ENCODE measurements at places on chromosomes 1 and 21. TPM values are rescaled to one million over a fixed set of nuclear protein-coding genes. Genes with fewer than 3 reads are reported as not detected.

DNA sequence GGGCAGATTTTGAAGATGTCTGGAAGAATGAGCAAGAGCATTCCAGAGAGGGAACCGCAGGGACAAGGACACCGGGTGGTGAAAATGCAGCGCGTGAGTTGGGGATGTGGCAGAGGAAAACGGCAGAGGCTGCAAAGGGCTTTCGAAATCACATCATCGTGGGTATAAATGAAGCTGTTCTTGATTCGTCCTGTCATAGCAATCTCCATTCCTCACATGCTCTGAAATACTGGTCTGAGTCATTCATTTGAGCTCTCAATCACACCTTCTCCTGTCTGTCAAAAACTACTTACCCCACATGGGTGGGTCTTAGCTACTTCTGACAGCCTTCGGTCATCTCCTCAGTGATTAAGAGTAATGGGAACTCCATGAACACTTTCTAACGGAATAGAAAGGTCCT lies 81.5 kb downstream of the ERG start:
- H3K4me3 ChIP-seq, result no peak overlapping the region
- no peaks in the 10 kb centered on the region for H3K4me1 ChIP-seq
- no peak for DNase-seq

The NTMT2 gene
- not detected for total RNA-seq

- H3K36me3 ChIP-seq, result no peaks in the 10 kb centered on the region
- peaks cover 3% of the 10 kb centered on the region for H3K4me1 ChIP-seq
- H3K27ac ChIP-seq, result peak within 1 kb of the TSS; percentile 46
- peak; percentile 96 for DNase-seq
- peak within 1 kb of the TSS; percentile 68 for H3K4me3 ChIP-seq
- H3K27me3 ChIP-seq, result no peaks in the 10 kb centered on the region
Measured at GRCh38 chr1:1013105-1013921, at the start of gene ISG15. Gene ISG15 (plus strand): TSS chr1:1013497. CDS start chr1:1013574, 77 bp downstream.

DNA sequence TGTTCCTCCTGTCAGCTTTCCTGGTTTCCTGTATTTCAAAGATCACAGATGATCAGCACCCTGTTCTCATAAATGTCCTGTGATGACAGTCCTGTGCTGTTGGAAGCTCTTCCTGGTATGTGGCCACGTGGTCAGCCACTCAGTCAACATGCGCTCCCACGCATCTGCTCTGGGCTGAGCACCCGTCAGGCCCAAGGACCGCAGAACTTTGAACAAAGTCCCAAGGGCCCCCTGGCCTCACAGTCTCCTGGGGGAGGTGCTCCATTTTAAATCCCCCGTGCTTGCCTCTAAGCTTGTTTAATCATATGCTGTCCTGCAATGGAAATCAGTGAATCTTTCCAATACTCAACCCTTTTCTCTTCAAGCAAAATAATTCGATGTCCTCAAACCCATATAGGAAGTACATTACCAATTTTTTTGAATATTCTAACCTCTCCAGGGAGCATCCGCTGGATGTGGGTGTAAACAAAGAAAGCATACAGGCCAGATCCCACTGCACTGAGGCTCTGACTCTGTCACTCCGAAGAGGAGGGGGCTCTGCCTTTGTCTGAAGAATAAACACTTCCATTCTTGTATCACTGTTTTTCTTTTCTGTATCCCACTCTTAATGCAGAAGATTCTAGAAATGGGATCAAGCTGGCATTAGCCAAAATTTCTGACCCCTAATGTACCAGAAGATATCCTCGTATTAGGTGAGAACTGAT lies 250.3 kb downstream of the SDCCAG8 start:
- H3K27ac ChIP-seq, result no peak overlapping the region
- H3K27me3 ChIP-seq, result no peaks in the 10 kb centered on the region
- H3K4me1 ChIP-seq, result no peaks in the 10 kb centered on the region

The LAPTM5 gene
- 58.7 TPM for total RNA-seq

The FASLG gene
- total RNA-seq, result 0.34 TPM

DNA sequence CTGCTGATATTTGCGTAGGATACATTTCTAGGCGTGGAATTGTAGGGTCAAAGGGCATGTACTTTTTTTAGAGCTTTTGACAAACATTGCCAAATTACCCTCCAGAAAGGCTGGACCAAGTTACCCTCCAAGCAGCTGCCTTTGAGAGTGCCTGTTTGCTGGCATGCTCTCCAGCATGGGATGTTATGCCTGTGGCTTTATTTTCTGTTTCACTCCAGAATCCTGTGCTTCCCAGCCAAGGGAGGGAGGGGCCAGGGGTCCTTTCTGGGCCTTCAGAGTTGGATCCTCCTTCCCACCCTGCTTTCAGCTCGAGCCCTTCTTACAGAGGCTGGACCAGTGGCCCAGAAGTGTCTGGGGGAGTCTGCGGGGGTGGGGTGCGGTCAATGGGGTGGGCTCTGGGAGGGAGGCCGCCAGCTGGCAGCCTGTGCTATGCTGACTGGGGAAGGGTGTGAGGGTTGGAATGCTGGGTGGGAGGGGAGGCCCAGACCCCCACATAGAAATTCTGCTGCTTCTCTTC lies 81.2 kb downstream of the EPHB2 start:
- no peak overlapping the region for H3K4me3 ChIP-seq
- DNase-seq, result peak; percentile 61

- no peaks in the 10 kb centered on the region for H3K27me3 ChIP-seq
- peaks cover 8% of the 10 kb centered on the region for H3K36me3 ChIP-seq
- no peak overlapping the region for H3K27ac ChIP-seq
- H3K4me3 ChIP-seq, result no peak overlapping the region
- no peaks in the 10 kb centered on the region for H3K4me1 ChIP-seq
- no peak for DNase-seq
Measured at GRCh38 chr1:20891091-20891490, 104.0 kb upstream of the HP1BP3 start.

The BSDC1 gene
- 58.7 TPM for total RNA-seq

DNA sequence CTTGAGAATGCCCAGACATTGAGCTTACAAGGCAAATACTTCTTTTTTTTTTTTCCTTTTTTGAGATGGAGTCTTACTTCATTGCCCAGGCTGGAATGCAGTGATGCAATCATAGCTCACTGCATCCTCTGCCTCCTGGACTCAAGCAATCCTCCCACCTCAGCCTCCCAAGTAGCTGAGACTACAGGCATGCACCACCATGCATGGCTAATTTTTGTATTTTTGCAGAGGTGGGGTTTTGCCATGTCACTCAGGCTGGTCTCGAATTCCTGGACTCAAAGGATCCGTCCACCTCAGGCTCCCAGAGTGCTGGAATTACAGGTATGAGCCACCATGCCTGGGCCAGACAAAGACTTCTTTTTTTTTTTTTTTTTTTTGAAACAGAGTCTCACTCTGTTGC lies 79.1 kb downstream of the NUP210L start:
- no peaks in the 10 kb centered on the region for H3K27me3 ChIP-seq
- DNase-seq, result no peak
- no peaks in the 10 kb centered on the region for H3K4me1 ChIP-seq
- H3K36me3 ChIP-seq, result no peaks in the 10 kb centered on the region

The SMPDL3B gene
- 16.5 TPM for total RNA-seq

The KRTAP11-1 gene
- not detected for total RNA-seq

DNA sequence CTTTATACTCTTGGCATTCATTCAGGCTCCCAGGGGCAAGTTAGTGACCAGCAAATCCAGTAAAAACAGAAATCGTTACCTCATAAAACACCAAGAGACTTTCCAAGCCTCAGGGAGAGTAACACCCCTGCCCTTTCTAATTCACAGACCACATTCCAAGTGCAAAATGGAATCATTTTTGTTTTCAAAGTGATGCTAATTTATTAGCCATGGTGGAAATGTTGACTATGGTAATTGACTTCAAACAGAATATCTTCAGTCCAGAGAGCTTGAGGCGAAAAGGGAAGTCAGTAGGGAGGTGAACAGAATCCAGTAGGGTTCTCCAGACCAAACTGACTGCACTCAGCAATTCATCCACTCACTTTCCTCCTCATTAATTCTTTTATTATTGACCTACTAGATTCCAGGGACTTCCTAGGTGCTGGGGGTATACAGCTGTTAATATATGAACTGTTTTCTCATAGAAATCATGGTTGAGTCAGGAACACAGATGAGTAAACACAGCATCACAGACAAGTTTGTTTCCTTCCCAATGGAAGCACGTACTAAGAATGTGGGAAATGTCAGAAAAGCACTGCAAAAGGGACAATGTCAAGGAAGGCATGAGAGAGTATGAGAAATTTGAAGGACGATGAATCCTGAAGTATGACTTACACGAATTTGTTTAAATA lies 388.5 kb upstream of the C1orf87 start:
- DNase-seq, result no peak
- no peaks in the 10 kb centered on the region for H3K27me3 ChIP-seq
- no peak overlapping the region for H3K4me3 ChIP-seq
- no peaks in the 10 kb centered on the region for H3K4me1 ChIP-seq

DNA sequence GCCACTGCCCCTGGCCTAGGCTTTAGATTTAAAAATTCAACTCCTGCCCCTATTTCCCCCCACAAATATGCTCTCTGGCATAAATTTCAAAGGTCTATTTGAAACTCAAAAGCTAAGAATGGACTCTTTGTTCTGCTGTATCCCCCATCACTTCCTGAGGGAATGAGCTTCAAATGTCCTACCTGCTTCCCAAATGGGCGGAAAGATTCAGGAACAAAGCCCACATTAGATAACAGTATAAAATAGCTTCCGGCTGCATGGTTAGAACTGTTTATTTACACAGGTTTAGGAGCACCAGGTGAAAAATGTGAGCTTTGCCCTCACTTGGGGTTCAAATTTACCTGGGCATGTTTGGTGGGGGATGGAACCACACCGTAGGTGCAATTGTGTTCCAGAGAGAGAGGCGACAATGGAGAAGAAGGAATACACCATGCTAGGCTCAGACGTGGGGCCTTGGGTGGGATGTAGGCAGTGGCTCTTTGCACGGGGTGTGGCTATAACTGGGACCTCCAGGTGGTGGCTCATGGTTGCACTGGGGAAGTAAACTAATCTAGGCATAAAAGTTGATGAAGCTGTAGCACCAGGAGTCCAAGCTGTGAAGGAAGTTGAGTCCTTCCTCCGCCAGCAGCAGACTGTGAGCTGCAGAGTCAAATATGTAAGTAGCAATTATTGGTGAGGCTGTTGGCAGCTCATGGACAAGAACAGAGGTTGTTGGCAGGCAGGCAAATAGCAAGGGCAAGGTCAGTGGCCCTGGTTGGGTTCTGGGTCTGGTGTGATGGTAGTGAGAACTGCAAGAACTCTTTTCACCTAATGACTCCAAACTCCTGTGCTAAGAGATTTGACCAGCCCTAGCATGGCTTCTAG lies 41.5 kb upstream of the SRSF10 start:
- no peak overlapping the region for H3K4me3 ChIP-seq
- H3K36me3 ChIP-seq, result no peaks in the 10 kb centered on the region
- H3K4me1 ChIP-seq, result peaks cover 9% of the 10 kb centered on the region
- no peaks in the 10 kb centered on the region for H3K27me3 ChIP-seq

The TEX50 gene
- not detected for total RNA-seq

- H3K4me3 ChIP-seq, result peak overlapping the region; percentile 2
- peaks cover 7% of the 10 kb centered on the region for H3K4me1 ChIP-seq
- peaks cover 1% of the 10 kb centered on the region for H3K36me3 ChIP-seq
- H3K27ac ChIP-seq, result no peak overlapping the region
- H3K27me3 ChIP-seq, result no peaks in the 10 kb centered on the region
Measured at GRCh38 chr1:6026095-6026809, 19.4 kb upstream of the KCNAB2 start.

The NUDT17 gene
- total RNA-seq, result 3.9 TPM

DNA sequence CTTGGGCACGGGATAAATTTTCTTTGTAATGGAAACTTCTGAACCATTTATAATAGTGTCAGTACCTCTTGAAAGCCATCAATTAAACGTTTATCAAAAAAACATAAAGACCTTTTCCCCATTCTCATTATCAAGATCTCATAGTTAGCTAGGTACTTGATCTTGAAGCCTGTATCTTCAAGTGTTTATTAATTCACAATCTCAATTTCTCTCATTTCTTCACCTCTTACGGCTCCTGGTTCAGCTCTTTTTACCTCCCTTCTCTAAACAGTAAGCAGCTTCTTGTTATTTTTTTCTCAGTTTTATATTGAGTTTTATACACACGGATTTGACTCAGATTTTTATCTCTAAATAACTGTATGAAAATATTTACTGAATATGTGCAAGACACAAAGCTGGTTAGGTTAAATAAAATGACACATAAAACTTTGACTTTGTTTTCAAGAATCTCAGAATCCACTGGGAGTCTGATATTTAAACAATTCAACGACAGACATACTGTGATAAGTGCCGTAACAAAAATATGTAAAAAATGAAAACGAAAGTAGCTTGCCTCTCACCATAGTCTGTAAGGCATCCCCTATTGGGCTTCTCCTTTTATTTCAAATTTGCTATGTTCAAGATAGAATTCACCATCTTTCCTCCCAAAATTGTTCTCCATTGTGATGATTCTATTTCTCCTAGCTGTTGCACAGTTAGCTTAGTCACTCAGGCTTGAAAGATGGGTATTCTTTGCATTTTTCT lies 411.6 kb upstream of the ZRANB2 start:
- H3K36me3 ChIP-seq, result no peaks in the 10 kb centered on the region
- DNase-seq, result no peak
- H3K27ac ChIP-seq, result no peak overlapping the region
- no peak overlapping the region for H3K4me3 ChIP-seq
- H3K4me1 ChIP-seq, result no peaks in the 10 kb centered on the region

- peak; percentile 3 for DNase-seq
- H3K4me3 ChIP-seq, result no peak overlapping the region
- no peaks in the 10 kb centered on the region for H3K27me3 ChIP-seq
- no peaks in the 10 kb centered on the region for H3K4me1 ChIP-seq
- H3K27ac ChIP-seq, result no peak overlapping the region
- H3K36me3 ChIP-seq, result no peaks in the 10 kb centered on the region
Measured at GRCh38 chr1:84031802-84032327, 32.9 kb upstream of the TTLL7 start.

DNA sequence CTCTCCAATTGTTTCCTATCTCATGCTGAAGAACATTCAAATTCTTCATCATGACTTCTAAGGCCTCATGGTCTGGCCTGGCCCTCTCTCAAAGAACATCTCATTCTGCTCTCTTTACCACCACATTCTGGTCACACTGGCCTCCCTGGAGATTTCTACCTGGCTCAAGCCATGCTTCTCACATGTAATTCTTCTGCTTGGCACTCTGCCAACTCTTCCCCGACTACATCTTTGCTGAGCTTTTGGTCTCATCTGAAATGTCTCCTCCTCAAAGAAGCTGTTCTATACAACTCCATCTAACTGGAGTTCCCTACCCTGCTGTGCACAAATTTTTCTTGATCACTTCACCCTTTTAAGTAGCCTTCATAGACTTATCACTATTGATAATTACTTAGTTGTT lies 1.4 kb upstream of the TBX19 start:
- DNase-seq, result no peak
- no peak overlapping the region for H3K27ac ChIP-seq
- no peak overlapping the region for H3K4me3 ChIP-seq

DNA sequence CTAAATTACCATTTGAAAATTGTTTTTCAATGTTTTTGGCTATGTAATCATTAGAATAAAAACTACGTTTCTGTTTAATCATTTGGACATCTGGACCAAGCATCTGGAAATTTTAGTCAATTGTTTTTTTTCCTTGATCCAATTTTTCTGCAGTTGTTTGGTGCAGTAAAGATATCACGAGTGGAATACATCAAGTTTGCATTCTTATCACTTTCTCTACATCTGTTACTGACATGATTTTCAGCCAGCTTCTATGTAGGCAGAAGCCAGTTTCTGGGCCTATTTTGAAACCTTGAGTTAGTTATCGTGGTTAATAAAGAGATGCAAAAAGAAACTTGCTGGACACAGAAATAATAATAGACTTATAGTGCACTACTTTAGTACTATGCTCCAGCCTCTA lies 277.9 kb upstream of the ADAMTS5 start:
- H3K4me3 ChIP-seq, result no peak overlapping the region
- no peaks in the 10 kb centered on the region for H3K27me3 ChIP-seq
- H3K4me1 ChIP-seq, result no peaks in the 10 kb centered on the region
- peak overlapping the region; percentile 56 for H3K27ac ChIP-seq

The SPATA17 gene
- total RNA-seq, result 10.1 TPM
